ENCODE measurements at places on chromosomes 1 and 21. TPM values are rescaled to one million over a fixed set of nuclear protein-coding genes. Genes with fewer than 3 reads are reported as not detected.
A peak's percentile ranks its signal among the peaks of the same experiment; 100 is the strongest.

GRCh38 chr1:51097171-51097570 lies 4.9 kb upstream of the C1orf185 start:
- no peak for DNase-seq

DNA sequence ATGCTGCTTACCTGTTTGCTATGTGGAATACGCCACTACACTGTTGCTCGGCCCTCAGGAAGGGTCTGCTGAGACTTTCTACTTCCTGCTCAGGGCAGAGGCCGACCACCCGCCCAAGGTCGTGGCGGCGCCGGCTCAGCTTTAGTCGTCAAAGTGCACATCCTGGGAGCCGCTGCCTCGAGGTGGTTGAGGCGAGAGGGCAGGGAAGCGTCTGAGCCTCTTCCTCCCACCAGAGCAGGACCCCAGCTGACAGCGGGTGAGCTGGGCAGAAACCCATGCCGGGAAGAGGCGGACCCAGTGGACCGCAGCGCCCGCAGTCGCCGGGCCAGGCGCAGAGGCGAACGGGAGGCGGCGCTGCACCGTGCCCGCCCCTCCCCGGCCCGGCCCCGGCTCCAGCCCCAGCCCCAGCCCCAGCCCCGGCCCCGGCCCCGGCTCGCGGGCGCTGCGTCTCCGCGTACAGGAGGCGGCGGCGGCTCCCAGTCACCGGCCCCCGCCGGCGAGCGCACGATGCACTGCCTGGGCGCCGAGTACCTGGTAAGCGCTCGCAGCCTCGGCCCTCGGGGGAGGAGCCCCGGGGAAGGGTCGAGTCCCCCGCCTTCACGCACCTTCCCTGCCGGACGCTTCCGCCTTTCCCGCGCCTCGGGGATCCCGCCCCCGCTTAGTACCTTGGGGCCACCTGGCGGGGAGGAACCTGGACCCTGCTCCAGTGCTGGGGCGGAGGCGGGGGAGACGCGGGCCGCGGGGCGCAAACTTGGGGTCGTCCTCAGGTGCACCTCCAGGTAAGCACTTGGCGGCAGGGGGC lies at the start of gene SLC44A3:
Gene SLC44A3, plus strand, starts transcription at position 413 of the 802 bp plus-strand sequence. Its CDS starts 95 bp downstream, at position 508.
- peak; percentile 33 for DNase-seq

- DNase-seq: no peak
Observed at GRCh38 chr1:215022204-215022603, 60.3 kb upstream of the KCNK2 start.

DNA sequence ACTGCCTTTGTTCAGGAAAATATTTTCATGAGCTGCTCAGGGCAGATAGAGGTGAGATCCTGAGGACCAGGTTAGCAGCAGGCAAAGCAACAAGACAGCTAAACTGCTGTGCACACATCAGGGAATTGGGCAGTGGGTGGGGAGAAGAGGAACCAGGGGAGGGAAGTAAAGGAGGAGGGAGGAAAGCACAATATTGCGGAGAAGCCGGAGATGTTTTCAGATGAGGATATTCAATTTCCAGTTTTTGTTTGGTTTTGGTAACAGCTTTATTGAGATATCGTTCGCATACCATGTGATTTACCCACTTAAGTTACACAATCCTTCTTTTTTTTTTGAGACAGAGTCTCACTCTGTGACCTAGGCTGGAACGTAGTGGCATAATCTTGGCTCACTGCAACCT lies 34.5 kb downstream of the EPHA10 start:
- no peak for DNase-seq

- DNase-seq: no peak
Observed at GRCh38 chr1:8966606-8967005, 20.9 kb downstream of the CA6 start.

Gene AKR7A3
- total RNA-seq: 0.49 TPM

DNA sequence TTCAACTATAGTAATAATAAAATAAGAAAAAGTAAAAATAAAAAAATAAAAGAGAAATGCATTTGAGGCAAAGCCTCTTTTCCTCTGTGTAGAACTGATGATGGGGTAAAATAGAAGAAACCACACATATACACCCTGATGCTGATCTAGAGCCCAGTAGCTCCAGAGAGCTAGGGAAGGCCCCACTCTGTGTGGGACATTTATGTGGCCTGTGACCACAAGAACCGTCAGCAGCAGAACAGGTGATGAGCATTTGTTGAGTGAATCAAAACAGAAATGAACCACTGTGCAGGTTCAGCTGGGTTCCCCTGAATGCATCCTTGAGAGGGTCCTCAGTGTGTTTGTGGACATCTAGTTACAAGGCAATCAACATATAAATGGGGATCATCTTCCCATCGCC lies 221.8 kb upstream of the HOOK1 start:
- no peak for DNase-seq

GRCh38 chr1:30744060-30744756 lies 13.4 kb downstream of the LAPTM5 start:
- no peak for DNase-seq

DNA sequence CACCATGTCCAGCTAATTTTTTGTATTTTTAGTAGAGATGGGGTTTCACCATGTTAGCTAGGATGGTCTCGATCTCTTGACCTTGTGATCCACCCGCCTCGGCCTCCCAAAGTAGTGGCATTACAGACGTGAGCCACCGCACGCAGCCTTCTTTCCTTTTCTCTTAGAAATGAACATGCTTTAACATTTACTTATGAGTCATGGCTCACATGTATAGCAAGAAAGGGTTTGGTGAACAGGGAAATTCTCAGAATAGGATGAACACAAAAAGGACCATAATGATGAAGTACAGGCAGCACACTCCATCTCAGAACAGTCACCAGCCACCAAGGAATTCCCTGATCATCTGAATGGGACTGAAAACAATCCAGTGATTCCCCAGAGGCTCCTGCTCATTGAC lies 9.4 kb upstream of the VAMP4 start:
- no peak for DNase-seq

Gene NIPAL3
- total RNA-seq: 16.0 TPM

- DNase-seq: no peak
Observed at GRCh38 chr1:17086751-17087150, 32.5 kb downstream of the PADI2 start.

GRCh38 chr1:12258272-12258671 lies 28.4 kb downstream of the VPS13D start:
- no peak for DNase-seq

Gene CD1B
- total RNA-seq: not detected

- DNase-seq: no peak
Observed at GRCh38 chr21:38628349-38628748, 130.1 kb upstream of the ERG start.

DNA sequence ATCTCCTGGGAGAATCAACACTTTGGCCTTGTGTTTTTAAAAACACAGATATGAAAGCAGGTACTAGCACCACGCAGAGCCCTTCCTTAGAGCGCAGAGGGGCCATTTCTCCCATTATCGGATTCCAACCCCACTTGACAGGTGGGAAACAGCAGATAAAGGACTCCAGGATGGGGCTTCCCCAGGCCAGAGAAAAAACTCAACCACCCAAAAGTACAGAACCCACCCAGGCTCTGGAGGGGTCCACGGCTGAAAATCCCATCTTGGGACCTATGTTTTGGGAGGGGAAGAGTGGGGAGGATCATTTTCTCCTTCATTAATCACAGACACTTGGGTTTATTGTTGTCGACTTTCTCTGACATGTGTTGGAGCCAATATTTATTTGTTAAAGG lies 27.1 kb upstream of the COL18A1 start:
- DNase-seq: no peak

DNA sequence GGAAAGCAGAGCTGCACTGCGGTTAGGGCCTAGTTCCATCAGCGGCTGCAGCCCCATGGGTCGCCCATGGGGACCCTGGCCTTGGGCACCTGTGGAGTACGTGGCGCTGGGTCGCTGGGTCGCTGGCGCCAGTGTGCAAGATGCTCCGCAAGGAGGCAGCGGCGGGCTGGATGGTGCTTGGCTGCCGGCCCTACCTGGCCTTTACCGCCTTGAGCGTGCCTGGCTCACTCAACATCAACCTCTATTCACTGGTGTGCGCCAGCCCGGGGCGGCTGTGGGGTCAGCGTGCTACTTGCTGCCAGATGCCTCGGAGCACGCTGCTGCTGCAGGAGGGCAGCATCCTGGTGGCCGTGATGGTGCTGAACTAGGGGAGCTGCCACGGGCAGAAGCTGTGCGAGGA lies 85.1 kb upstream of the RHOU start:
- no peak for DNase-seq

DNA sequence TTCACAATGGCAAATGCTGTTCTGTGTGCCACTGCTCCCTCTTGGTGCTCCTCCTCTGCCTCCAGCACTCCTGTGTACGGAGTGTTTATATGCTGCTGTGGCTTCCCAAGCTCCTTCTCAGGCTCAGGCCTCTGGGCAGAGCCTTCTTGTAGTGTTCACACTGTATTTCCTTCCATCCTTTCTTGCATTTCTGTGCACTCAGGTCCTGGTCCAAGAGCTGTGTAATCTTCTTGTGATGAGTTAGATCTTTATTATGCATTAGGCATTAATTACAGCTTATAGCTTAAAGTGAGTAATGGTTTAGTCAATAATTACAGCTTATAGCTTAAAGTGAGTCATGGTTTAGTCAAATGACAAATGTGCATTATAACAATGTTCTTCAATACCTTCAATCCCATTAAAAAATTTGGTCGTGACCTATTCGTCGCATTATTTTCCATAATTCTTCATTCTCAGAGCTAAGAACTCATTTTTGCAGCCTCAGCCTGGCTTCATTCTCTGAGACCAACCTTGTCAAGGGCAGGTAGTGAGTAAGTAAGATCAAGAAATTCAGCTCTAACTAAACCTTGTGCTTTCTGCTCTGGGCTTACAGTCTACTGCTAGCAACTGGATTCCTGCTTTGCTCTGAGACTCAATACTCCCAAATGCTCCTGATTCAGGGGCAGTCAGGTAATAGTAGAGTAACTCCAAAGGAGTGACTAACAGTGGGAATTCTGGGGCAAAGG lies 154.5 kb upstream of the SPAG17 start:
- no peak for DNase-seq

GRCh38 chr1:206471415-206471801 lies 1.1 kb downstream of the IKBKE start:
- no peak for DNase-seq

Gene SLC6A9
- 1.3 TPM for total RNA-seq

Gene CLEC20A
- total RNA-seq: not detected

DNA sequence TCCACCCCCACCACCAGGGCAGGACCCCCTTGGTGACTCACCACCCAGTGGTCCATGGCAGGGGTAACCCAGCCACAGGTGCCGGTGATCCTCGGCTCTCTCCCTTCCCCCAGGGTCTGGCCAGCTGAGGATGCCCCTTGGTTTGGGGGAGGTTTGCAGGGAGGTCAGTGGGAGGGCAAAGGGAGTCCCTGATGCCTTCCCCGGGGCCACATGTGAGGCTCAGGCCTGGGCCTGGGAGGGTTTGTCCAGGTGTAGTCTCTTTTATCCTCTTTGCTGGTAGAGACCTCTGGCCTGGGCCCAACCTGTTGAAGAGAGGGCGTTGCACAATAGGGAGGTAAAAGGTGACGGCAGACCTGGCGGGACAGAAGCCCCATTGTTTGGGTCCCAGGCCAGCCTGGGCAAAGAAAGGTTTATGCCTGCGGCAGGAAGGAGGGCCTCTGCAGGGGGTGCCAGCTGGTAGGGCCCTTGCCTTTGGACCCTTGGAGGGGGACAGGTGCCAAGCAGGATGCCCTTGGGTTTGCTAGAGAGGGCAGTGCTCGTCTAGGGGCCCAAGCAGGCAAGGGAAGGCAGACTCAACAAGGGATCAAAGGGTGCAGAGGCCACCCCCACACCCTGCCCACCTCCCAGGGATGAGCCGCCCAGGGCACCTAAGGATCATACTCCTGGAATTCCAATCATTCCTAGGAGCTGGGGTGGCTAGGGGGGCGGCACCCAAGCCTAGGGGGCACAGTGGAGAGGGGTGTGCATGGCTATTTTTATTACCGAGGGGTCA lies 760 bp upstream of the TINAGL1 start:
- DNase-seq: no peak

DNA sequence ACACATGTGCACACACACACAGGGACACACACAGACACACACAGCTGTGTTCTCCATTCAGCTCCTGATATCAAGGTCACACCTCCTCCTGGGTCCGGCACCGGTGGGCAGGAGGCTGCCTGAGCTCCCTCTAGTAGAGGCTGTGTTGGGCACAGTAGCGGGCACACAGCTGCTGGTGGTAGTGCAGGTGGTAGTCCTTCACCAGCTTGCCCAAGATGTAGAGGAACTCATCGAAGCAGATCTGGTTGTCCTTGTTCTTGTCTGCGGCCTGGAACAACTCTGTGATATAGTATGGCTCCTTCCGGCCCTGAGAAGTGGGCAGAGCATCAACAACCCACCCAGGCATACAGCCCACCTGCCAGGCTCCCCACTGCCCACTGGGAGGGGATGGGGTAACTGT lies 5.6 kb upstream of the S100A8 start:
- DNase-seq: no peak

- no peak for DNase-seq
Observed at GRCh38 chr1:22343456-22344328, 108.0 kb upstream of the ZBTB40 start.

DNA sequence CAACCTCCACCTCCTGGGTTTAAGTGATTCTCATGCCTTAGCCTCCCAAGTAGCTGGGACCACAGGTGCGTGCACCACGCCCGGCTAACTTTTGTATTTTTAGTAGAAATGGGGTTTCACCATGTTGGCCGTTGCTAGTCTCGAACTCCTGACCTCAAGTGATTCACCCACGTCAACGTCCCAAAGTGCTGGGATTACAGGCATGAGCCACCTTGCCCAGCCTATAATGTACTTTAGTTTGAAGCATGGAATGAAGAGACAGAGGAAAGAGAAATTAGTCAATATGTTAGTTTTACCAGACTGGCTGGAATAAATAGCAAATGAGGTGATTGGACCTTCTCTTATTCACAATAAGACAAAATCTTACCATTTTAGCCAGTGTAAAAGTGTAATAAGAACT lies 89.0 kb downstream of the GTF2B start:
- no peak for DNase-seq

DNA sequence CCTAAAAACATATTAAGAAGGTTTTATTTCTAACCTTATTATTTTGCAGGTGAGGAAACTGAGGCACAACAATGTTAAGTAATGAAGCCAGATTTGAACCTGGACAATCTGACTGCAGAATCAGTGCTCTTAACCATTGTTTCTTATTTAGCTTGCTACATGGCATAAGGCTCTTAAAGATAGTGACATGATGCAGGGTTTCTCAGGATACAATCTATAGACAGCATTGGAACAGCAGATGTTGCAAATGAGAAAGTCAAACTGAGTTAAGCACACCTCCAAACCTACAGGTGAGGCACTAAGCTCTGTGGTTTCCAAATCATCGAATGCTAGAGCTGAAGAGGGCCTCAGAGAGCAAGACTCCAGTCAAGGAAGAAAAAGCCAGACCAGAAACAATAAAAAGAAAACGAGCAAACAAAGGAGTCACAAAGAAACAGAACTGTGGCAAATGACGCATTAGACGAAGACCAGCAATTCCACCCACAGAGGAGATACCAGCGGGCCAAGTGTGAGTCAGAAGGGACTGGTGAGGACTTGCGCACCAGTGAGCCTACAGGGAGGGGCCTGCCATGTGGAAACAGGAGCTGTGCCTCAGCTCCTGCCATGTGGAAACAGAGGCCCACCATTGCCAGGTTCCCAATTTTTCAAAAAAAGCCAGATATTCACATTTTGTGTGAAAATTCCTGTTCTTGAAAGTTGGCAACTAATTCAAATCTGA lies 14.4 kb downstream of the CD58 start:
- no peak for DNase-seq

Data from endothelial cell of umbilical vein (primary cell).